LHCN-M2 (cell line): ENCODE measurements at places on chromosomes 1 and 21. TPM values are rescaled to one million over a fixed set of nuclear protein-coding genes. Genes with fewer than 3 reads are reported as not detected.

DNA sequence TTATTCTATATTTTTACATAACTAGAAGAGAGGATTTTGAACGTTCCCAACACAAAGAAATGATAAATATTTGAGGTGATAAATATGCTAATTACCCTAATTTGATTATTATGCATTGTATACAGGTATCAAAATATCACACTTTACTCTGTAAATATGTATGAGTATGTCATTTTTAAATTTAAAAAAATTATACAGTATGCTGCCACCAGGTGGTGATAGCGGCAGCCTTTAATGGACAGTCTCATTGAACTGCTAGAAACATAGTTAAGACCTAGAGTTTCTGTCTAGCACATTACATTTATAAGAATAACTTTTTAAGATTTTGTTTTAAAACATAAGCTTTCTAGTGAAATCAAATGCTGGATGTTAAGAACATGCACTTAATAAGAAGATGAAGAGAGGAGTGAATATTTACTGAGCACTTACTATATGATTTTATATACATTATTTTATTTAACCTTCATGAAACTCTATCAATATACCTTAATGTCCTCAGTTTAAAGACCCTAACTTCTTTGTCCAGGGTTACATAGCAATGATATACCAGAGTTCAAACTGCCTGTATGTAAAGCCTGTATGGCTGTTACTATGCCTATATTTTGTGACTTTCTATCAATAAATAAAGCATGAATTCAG lies 207.1 kb downstream of the NUF2 start:
- DNase-seq = peak; percentile 28

- no peak for DNase-seq
These were observed 801 bp downstream of the RPS6KC1 start for GRCh38 chr1:213051881-213052202.

GRCh38 chr1:78468521-78468920 lies 22.3 kb upstream of the PTGFR start:
- no peak for DNase-seq

GRCh38 chr1:237258871-237259270 lies 216.9 kb downstream of the RYR2 start:
- DNase-seq = no peak

- peak; percentile 26 for DNase-seq
These were observed 648 bp upstream of the RGS7 start for GRCh38 chr1:241357366-241358340.

DNA sequence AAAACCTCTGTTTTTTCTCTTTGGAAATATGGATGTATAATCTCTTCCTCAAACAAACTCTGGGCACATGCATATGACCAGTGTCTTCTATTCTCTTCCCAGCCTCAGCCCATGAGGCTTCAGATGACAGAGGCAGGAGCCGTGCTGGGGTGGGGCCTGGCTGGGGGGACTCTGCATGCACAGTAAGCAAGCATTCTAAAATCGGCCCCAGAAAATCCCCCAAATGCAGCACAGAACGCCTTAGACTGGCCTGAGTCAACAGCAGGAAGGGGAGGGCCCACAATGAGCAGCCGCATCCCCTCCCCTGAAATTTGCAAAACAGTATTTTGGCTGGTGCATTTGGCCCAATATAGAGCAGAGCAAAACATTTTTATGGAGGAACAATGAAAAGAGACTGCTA lies 47.8 kb downstream of the ITPKB start:
- DNase-seq = no peak

RNU1-2 gene
- total RNA-seq = under 0.01 TPM in 1 of 2 replicates, not detected in the other

GRCh38 chr1:114235960-114236359 lies 82.3 kb upstream of the SYT6 start:
- DNase-seq = no peak

NKAIN1 gene
- not detected in 2 replicates for total RNA-seq

NR1I3 gene
- not detected in 2 replicates for total RNA-seq

KRTAP7-1 gene
- total RNA-seq = not detected in 2 replicates

KIF17 gene
- 0.13 and 0.75 TPM in 2 replicates for total RNA-seq

DNA sequence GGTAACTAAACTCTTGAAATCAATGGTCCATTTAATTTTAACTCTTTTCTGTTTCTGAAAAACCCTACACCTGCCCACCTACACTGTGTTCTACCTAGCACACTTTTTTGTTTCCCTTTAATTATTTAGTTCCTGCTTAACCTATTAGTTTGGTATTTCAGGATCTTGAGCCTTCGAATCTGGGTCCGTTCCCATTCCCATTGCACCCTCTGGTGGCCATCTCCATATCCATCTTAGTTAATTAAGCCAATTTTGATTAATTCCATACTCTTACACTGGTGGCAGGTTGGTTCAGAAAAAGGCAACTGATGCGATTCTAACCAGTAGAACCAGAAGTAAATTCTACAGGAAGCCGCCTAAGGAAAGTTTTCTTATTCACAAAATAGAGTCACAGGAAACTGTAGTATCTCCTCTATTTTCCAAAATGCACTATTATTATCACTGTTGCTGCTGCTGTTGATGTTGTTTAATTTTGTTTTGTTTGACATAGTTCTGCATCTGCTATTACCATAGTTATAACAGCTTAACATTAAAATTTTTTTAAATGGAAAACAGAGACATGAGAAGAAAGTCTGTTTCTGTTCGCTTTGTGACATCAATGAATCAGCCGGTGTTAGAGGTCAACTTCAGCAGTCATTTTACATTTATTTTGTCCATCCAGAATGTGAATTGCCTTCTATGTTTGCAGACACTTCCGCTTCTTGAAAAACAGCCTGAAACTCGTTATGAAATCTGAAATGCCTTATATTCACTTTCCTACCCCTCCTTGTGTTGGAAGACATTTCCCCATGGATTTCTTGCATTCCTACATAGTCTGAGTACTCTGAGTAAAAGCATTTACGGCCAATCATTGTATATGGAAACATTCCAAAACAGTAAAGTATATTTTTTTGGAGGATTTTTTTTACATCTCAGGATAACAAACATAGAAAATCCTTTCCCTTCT lies 115.5 kb upstream of the NCAM2 start:
- peak; percentile 1 for DNase-seq

CYP4A11 gene
- not detected in 2 replicates for total RNA-seq

DNA sequence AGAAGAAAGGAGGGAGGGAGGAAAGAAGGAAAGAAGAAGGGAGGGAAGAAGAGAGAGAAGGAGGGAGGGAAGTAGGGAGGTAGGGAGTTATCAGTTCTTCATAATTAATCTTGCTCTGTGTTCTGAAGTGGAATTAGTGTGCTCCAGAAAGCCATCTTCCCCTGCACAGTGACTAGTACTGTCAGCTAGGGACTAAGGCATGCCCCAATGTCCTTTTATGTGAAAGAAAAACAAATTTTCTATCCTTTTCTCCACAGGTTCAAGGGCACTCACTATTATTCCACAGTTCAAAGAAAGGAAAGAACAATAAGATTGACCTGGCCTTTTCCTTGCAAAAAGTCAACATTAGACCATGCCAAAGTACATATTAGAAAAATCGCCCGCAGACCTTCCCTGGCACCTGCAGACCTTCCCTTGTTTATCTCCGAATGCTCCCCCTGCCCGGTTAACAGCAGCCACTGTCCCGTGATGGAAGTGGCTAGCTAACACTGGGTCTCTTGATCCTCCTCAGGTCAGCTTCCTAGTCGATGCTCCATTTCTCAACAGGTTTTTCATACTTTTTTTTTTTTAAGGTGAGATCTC lies 107.2 kb upstream of the EDEM3 start:
- DNase-seq = no peak

GRCh38 chr1:162094271-162094670 lies 24.8 kb downstream of the NOS1AP start:
- peak; percentile 64 for DNase-seq

GRCh38 chr1:81115422-81115821 lies 685.3 kb upstream of the ADGRL2 start:
- no peak for DNase-seq

GRCh38 chr1:84145068-84145467 lies 997 bp downstream of the PRKACB start:
- peak; percentile 24 for DNase-seq

DNA sequence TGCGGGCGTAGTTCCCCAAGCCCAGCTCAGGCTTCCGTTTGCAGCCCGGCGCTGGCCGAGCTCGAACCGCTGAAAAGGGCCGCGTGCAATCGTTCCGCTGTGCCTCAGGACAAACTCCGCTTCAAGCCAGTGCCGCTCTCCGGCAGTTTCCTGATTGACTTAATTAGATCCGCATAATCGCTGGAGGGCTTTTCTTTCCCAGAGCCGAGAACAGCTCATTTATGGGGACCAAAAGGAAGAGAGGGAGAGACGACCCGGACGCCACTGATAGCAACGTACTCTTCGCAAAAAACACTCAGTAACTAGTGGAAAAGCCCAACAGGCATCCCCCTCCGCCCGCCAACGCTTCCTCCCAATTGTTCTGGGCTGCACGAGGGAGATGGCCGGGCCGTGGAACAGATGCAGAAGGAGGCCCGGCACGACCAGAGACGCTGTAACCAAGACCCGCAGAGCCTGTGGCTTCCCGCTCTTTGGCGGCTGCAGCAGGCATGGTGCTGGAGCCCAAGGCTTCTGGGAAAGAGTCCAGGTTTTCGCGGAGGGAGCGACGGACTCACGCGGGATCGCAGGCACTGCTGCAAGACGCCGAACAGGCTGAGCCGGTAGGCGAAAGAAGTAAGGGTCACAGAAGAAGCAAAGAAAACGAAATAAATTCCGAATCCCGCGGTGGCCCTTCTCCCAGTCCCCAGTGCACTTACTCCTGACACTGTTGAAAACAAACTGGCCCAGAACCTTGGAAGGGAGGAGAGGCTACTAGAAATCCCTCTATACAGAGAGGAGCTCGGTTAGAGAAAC lies 3.6 kb upstream of the FOXD2 start:
- DNase-seq = no peak

DNA sequence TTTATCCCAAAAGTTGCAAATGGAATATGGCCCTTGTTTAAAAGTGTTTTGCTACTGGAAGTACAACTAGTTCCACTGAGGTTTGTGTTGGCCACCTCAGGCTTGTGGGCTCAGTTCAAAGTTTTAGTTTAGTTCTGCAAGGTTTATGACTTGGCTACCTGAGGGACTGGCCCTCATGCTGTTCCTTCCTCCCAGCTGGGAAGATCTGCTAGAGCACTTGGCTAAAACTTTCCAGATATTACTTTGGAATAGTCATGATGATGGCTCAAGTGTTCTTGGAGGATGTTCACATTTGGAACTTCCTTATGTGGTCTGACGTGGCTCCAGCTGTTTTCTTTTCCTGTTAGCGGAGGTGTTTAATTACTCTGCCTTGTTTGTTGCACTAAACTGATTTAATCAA lies 110.2 kb upstream of the IVNS1ABP start:
- peak; percentile 14 for DNase-seq

DNA sequence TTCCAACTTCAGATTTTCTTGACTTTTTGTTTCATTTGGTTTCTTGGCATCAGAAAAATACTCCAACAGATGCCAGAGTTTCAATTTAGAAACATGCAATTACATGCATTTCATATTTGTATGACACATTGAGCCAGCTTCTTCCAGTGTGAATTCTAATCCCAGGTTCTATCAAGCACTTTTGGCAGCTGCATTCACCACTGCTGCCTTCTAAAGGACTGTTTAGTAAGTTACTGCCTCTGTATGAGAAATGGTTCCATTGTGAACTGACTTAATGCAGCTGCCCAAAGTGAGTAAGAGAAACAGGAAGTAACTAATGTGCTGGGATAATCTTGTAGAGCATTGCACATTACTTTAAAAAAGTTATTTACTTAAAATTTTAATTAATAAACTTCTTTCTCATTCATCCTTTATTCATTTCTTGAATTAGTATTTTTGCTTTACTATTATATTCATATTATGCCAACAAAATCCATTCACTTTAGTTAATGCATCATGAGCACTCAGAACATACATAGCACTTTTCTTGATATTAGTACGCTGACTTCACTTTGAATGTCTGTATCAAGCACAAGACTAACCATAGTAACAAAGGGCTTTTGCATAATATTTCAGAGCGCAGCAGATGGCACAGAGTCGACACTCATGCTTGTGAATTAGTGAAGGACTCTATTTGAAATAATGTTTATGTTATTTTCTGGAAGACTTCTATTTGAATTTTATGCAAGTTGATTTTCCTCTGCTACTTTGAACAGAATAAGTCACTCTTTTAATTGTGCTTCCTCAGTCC lies 9.8 kb downstream of the RGS18 start:
- DNase-seq = peak; percentile 85

FGR gene
- total RNA-seq = not detected in 2 replicates

DNA sequence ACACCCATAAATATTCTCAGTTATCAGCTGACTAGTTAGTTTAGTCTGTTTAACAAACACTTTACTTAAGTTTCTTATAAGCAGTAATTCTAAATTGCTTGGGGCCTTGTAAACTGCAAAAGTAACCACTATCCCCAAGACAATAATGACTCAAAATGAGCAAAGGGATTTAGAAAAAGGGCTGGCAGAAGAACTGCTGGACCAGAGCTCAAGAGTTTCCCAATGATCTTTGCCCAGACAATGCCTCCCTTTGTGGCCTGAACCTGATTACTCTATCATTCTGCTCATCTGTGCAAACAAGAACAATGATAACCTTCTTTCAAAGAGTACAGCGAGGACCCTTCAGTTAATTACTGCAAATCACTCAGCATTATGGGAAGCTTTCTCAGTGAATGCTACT lies 123.5 kb downstream of the TIAM1 start:
- peak; percentile 89 for DNase-seq

DNA sequence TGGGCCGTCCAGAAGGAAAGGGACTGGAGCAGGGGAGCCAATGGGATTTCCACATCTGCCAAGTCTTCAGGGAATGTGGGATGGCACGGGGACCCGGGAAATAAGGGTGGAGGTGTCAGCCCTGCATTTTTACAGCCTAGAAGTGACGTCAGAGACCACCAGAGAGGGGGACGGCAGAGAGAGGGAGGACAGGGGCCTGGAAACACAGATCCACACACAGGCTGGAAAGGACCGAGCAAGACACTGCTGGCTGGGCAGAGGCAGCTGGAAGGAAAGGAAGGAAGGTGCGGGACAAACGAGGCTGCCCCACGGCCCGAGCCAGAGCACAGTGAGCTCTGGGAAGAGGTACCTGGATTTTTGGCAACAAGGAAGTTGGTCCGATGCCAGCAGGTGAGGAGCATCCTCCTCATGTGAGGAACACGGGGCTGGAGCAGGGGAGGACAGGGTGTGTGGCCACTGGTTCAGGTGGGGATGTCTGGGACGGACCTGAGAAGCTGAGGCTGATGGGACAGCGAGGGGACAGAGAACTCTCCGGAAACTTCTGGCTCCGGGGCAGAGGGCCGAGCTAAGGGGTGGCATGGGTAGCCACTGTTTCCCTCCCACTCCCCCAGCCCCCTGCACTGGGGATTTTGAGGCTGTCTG lies 138.3 kb downstream of the PGBD5 start:
- no peak for DNase-seq

DNA sequence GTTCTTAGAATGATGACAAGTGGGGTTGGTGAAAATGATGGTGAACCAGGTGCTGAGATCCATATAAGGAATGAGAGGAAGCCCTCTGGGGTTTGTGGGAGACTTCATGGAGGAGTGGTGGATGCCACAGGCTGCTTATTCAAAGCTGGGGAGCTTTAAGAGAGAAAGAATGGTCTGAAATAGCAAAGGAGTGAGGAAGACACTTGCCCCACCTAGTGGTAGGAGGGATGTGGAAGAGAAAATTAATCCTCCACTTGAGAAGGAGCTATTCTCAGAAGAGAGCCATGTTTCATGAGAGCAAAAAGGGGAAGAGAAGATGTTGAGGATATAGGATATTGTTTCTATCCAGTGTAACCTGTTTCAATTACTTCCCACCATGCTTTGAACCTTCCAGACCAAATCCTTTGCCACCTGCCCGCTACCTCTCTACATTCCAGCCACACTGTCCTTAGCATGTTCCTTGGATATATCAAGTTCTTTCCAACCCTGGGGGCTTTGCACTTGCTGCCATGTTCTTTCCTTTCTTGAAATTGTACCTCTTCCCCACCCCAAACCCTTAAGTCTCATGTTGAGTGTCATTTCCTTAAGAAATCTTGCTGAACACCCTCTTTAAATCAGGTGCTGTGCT lies 19.6 kb upstream of the ZNF648 start:
- peak; percentile 18 for DNase-seq

CFAP45 gene
- total RNA-seq = 0.34 and 1.2 TPM in 2 replicates
